CD4-positive, alpha-beta T cell (primary cell): ENCODE measurements at places on chromosomes 3 and 15. TPM values are rescaled to one million over a fixed set of nuclear protein-coding genes. Genes with fewer than 3 reads are reported as not detected.

GRCh38 chr3:127307112-127307835 is 19.4 kb upstream of the PRR20G start:
- DNase-seq: no peak

GRCh38 chr3:122774564-122774963 is 19.1 kb downstream of the HSPBAP1 start:
- DNase-seq: no peak

DNA sequence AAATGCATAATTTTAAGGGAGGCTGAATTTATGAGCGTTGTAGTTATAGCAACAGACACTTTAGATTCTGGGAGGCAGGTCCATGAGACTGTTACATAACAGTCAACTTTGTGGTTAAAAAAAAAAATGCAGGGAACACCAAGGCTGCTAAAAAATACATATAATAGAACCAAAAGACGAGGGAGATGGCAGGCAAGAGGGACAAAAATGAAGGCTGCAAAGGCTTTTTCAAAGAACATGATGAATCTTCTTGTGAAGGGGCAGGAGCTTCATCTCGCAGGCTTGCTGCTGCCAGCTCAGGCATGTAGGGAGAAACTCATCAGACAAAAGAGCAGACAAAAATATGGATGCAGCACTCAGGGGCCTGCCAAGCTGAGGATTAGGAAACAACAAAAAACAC is 243.9 kb downstream of the SHQ1 start:
- DNase-seq: no peak

DNA sequence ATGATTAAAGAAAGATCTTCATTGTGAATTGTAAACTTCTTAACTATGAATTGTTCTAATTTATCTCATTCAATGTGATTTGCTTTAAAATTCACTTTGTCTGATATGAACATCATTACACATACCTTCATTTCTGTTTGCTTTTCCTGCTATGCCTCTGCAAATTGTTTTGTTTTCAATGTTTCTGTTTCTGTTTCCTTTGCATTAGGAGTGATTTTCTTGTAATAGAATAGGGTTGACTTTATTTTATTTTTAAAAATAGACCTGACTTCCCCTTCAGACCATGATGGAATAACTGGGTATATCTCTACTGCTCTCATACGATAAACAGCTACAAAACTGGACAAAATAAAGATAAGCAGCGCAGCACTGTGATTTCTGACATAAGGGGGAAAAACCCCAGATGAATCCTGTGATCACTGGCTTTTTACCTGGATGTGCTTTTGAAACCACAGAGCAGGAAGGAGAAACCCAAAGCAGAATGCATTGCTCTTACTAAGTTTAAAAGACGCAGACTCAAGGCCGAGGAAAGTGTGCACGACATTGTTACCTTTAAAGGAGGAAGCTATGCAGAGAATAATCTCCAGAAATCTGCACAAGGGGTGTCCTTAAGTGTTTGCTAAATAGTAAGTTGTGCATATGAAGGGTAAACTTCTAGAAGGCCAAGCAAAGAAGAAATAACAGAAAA is 420.2 kb downstream of the TBC1D5 start:
- DNase-seq: peak; percentile 36

GRCh38 chr3:129070086-129070885 is 9.7 kb downstream of the GP9 start:
- no peak for DNase-seq

DNA sequence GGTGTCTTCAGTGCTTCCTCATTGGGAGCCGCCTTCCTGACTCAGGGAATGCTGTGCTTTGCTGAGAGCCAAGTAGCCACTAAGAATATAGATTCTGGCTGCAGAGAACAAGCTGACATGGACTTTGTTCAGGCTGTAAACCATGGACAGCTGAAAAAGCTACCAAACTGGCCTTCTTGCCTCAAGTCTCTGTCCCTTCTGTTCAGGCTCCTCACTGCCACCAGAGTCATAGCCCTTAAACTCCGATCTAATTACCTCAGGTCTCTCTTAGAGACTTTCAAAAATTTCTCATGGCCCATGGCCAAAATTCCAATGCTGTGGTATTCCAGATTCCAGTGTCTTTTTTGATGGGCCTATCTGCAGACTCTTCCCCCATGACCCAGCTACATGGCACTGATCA is 19.4 kb upstream of the PTX3 start:
- DNase-seq: no peak

GRCh38 chr3:114384558-114384903 is 90.7 kb downstream of the TIGIT start:
- DNase-seq: no peak

DNA sequence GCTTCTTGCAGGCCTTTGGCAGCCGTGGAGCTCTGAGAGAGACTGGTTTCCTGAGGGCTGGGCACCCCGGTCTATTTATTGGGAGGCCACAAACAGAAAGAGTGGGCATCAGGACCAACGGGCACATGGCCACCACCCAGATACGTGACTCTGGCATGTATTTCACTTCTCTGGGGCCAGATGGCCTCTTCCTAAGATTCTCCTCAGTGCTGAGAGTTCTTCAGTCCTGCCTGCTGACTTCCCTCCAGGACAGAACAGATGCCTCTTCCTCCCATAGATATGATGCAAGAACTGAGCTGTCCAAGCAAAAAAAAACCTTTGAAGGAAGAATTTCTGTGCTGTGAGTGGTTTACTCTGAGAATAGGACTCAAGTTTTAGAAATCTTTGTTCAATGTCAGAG is 107.7 kb downstream of the IGF2BP2 start:
- DNase-seq: no peak

DNA sequence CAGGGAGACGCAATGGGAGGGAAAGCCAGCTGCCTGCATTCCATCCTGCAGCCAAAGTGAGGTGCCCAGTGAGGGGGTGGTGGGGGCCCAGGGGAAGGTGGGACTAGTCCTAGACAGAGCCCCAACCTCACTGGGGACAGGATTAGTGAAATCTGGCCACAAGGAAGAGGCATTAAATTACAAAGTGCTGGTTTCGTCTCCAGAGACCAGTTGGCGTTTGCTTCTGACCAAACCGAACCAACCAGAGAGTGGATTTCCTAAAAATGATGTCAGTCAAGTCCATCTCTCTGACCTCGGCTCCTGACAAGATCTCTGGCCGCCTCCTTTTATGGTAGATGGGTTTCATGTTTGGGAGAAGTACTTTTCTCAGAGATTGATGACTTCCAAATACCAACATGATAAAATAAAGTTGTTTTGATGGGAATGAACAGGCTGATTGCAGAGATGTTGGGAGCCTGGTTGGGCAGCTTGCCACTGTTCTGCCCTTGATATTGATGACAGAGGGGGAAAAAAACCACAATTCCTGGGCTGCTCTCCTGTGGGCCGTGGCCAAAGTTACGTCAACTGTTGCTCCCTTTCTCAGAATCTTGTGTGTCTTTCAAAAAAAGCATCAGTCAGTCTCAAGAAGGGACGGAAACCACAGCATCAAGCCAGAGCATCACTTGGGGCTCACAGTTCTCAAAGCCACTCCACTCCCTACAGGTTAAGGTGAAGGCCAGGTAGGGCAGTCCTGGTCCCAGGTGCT is 24.6 kb downstream of the ITGA11 start:
- no peak for DNase-seq

RPL15 gene
- total RNA-seq: 2,343 TPM

GRCh38 chr3:119018690-119019463 is 15.8 kb downstream of the IGSF11 start:
- no peak for DNase-seq

SLC6A1 gene
- not detected for total RNA-seq

- no peak for DNase-seq
Measured at GRCh38 chr3:149340310-149340933, 7.0 kb upstream of the TM4SF18 start.

DNA sequence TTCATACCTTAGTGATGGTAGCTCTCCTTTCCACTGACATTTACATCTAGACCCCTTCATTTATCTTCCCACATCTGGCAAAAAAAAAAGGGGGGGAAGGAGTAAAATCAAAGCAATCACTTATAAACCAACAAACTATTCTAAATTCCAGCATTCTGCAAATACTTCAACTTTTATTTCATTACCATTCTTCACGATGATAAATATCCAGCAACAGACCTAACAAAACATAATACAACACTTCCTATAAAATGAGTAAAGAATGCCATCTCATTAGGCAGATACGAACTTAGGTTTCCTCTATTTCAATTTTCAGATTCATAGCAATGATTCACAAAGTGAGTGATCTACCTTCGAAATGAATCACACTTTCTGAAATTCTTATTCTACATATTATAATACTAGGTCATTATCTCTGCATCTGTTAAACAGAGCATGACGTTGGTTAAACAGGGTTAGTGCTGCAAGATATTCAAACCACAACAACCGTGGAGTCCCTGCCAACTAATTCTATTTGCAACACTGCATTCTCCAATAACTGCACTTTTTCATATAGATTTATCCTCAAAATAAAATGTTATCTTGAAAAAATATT is at the start of gene LRRFIP2:
TSS of gene LRRFIP2 (minus strand) at position 51 of the 595 bp plus-strand sequence. CDS start 25,599 bp downstream, outside the sequence.
- no peak for DNase-seq

CYP1A1 gene
- total RNA-seq: not detected

DNA sequence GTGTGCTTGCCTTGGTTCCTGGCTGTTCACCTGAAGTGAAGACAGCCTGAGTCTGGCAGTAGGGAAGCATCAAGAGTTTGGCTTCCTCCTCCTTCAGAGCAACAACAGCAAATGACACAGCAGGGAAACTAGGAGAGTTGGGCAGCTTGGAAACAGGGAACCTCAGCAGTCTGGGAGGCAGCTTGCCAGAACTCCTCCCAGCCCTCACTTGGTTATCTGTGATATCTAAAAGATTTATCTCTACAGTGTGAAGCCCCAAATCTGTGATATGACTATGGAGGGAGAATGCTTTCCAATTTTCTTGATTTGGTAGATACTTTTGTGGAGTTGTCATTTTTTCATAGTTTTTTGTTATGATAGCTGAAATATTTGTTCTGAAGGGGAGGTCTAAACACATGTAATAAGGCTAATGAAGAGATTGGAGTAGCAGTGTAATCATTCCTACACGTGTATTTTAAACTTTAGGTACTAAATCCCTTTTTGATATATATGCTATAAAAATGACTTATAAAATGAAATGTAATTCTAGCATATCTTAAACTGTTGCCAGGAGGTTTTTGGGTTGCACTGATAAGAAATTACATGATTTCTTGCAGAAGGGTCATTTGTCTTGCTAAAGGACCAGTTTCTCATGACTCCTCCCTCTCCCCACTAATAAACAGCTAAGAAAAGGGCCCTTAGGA is 20.8 kb downstream of the UBE2E1 start:
- no peak for DNase-seq

DNA sequence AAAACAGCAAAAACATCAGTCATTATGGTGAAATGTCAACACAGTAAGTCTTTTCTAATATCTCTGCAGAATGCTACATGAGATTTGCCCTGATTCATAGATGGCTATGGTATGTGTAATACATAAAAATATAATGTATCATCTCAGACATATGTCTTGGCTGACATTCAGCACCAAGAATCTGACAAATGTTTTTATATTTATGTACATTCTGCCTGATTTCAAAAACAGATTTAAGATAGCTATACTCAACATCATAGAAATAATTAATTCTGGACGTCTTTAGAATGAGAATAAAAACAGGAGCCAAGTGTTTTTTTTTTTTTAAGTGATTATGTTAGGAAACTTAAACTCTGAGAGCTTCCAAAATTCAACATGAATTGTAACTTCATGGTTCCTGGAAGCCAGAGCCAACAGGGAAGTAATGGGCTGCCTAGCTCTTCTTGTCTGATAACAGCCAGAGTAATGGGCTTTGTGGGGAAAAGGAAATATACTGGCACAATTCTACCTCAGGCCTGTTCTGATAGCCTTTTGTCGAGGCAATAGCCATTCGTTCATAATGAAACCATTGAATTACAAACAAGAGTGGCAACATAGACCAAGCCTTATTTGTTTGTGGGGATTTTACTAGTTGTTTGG is 184.4 kb downstream of the VGLL4 start:
- DNase-seq: no peak

DNA sequence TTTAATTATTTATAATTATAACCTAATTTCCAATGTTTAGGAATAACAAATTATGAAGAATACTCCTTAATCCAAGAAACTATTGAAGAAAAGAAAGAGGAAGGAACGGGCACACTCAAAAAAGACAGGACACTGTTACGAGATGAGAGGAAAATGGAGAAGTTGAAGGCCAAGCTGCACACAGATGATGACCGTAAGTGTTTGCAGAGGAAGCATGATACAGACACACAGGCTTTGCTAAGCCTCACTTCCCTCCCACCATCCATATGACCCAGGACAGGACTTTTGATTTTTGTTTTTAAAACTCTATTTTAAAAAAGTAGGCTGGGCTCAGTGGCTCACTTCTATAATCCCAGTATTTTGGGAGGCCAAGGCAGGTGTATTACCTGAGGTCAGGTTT is 389.4 kb upstream of the TPM1 start:
- no peak for DNase-seq

CDHR4 gene
- 0.17 TPM for total RNA-seq

DNA sequence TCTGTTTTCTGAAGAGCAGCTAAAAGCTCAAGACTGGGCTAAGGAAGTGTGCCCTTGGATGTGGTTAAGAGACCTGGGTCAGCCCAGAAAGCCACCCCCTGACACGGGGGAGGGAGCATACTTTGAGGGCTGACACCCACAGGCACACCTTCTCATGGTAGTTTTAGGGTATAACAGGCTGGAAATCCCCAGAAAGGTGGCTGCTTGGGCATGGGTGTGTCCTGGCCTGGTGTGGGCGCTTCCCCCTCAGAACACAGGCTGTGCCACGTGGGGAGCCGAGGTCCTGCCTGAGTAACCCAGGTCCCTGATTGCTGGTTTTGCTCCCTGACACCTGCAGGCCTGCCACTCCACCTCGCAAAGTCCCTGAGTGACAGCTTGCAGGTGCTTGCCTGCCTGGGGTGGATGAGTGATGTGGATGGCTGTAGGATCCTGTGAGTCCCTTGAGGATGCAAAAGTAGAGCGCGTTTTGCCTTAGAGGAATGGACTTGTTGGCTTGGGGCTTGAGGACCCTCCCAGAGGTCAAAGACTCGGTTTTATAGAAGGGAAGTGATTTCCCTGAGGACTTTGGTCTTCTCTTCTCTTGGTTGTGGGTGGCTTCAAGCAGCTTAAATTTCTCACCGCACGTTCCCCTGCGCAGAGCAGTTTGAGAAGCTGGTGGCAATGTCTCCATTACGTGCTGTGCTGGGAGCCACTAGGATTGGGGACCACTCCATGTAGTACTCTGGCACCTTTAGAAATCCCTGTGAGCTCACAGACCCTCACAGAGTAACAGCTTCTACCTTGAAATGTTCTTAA is 94.4 kb downstream of the DNASE1L3 start:
- peak; percentile 55 for DNase-seq

ZIC4 gene
- not detected for total RNA-seq

GRCh38 chr3:44074181-44074580 is 167.5 kb upstream of the TOPAZ1 start:
- no peak for DNase-seq

GP9 gene
- total RNA-seq: not detected

SYNPR gene
- not detected for total RNA-seq

GRCh38 chr15:92315595-92316211 is 78.0 kb upstream of the ST8SIA2 start:
- DNase-seq: no peak

GLDN gene
- not detected for total RNA-seq

- DNase-seq: no peak
Measured at GRCh38 chr3:17908399-17909191, 166.2 kb upstream of the TBC1D5 start.
